Gastrocnemius medialis (tissue), 4 donors: ENCODE measurements at places on chromosomes 7 and 10. TPM values are rescaled to one million over a fixed set of nuclear protein-coding genes. Genes with fewer than 3 reads are reported as not detected.

Gene SORBS1
- 331 TPM for total RNA-seq

Gene GPR22
- total RNA-seq: not detected

Gene PTPRE
- 1.4 TPM for total RNA-seq

DNA sequence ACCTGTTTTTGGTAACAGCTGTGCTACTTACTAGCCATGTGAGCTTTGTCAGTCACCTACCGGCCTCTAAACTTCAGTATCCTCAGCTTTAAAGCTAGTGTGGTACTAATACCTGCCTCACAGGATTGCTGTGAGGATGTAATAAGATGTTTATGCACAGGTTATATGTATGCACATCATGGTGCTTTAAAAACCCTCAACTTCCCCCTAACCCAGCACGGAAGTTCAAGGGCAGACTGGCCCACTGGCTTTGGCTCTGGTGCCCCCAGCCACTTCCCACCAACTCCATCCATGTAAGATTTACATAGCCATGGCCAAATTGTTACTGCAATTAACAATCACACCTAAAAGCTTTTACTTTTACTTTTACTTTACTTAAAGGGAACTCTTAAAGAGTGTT is 676.0 kb upstream of the GALNT17 start:
- no peak for DNase-seq

Gene SPDYE2
- total RNA-seq: not detected

GRCh38 chr7:90311175-90311574 is 9.9 kb downstream of the FAM237B start:
- DNase-seq: no peak

GRCh38 chr7:106640368-106641141 is 20.4 kb downstream of the CCDC71L start:
- no peak for DNase-seq

- peak; percentile 35 for DNase-seq
Observed at GRCh38 chr10:71713135-71714030, 6.2 kb downstream of the C10orf105 start.
